ENCODE measurements at places on chromosomes 2 and 18.

GRCh38 chr18:22031611-22032010 lies 137.8 kb upstream of the GATA6 start:
- DNase-seq, result peak; percentile 11

DNA sequence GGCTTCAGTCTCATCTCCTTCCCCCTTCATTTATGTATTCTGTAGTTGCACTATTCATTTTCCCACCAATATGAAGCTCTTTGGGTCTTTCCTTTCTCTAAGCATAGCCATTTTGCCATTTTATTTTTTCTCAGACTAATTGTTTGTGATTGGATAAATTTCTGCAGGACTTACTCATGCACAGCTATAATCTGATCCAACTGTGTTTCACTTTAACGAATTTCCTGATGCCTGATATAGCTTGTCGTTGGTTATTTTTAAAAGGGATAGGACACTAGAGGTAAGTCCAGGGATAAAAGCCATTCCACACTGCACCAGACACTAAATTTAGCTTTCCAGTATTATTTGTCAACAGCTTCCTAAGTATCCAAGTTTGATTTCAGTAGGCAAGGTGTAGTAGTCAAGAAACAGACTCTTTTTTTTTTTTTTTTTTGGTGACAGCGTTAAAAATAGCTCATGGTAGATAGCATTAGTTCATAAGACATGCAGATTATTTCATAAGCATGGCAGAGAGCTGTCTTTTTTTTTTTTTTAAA lies 17.4 kb downstream of the ASB18 start:
- no peak for DNase-seq

DNA sequence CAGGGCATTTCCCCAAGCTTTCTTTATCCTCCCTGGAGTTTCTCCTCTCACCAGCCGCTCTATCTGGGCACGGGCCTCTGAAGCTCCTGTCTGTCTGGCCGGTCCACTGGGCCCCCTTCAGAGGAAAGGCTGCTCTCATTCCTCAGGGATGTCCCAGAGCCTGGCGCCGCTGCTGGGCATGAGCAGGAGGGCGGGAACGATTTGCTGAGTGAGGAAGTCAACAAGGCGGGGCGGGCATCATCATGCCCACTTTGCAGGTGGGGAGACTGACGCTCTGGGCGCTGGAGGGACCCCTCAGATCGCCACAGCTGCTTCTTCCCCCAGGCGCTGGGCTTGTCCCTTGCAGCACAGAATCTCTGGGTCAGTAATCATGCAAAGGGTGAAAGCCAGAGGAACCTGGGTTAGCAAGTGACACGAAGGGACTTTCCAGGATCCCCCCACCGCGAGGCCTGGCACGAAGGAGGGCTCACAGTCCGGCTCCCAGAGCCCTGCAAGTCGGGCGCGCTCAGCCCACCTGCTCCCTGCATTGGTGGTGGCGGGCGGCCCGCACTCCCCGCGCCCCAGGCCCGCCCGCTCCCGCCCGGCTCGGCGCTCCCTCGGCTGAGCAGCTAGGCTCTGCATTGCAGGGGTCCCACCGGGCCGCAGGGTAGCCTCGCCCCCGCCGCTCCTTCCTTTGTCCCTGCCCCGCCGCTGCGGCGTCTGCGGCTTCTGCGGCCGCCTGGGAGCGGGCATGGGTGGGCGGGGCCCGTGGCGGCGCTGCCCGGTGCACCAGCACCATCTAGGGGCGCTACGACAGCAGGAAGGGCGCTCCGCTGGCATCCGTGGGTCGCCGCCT lies 157.8 kb downstream of the CYRIA start:
- DNase-seq, result no peak

DNA sequence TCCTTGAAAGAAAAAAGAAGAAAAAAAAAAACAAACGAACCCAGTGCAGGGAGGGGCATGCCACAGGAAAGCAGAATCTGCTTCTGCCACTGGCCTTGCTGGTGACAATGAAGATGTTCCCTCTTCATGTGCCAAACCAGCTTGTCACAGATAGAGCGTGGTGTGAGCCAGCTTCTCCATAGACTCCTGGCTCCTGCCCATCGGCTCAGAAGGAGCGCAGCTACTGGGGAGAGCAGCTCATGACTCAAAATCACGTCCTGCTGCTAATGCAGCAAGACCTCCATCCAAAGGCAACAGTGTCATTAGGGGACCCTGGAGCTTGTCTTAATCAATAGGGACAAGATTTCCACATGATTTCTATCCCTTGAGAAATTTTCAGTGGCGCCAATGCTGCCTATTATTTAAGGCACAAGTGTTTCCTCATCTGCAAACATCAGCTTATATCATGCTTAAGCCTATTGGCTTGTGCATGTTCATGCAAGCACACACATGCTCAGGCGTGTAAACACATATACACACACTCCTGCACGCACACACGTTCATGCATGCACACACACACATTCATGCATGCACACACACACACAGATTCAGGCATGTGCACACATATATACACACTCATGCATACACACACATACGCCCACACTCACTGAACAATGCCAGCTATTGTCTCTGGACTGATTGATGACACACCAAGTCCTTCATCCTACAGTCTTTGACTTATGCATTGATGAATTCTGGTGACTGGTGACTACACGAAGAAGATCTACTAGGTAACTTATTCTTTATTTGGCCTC lies 682.0 kb upstream of the ID2 start:
- no peak for DNase-seq

DNA sequence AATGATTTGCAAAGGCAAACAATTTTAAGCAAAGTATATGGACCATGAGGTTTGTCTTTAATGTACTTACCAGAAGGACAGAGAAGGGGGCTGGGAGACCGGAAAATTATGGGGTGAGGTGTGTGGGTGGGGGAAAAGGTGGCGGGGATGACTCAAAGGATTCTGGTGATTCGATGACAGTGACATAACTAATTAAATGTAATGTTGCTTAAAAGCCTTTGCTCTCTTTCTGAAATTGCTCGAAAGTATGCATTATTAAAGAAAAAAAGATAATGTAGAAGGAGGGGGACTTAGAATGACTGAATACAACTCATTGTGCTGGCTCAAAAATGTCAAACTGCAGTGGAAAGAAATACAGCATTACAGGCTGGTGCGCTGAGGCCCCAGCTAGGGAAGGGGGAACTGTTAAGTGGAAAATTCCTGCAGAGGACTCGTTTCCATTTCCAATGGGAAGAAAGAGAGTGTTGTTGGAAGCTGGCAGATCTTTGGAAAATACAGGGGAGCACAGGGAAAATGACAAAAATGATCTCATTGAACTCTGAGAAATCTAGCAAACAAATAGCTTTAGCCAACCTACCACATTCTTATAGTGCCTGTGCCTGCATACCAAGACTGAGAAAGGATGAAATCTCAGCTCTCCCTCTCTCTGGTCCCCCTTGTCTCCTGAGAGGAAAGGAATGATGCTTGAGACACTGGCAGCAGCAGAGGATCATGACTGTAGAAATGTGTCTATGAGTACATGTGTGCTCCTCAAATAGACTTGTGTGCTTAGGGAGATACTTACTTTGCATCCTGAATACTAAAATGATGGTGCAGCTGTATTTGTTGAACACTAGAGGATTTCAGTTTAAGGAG lies 632.4 kb downstream of the NYAP2 start:
- peak; percentile 42 for DNase-seq

DNA sequence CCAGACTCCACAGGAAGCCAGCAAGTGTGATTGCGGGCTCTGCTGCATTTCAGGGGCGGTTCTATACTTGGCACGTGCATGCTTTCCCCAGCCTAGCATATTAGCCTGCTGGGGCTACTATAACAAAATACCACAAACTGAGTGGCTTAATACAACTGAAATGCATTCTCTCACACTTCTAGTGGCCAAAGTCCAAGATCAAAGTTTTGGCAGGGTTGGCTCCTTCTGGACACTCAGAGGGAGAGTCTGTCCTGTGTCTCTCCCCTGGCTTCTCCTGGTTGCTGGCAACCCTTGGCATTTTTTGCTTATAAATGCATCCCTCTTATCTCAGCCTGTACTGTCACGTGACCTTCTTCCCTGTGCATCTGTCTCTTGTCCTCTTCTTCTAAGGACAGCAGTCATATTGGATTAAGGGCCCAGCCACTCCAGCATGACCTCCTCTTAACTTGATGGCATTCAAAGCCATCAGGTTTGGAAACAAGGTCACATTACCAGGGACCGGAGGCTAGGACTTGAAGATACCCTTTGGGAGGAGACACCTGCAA lies 138.7 kb downstream of the RNF152 start:
- no peak for DNase-seq

DNA sequence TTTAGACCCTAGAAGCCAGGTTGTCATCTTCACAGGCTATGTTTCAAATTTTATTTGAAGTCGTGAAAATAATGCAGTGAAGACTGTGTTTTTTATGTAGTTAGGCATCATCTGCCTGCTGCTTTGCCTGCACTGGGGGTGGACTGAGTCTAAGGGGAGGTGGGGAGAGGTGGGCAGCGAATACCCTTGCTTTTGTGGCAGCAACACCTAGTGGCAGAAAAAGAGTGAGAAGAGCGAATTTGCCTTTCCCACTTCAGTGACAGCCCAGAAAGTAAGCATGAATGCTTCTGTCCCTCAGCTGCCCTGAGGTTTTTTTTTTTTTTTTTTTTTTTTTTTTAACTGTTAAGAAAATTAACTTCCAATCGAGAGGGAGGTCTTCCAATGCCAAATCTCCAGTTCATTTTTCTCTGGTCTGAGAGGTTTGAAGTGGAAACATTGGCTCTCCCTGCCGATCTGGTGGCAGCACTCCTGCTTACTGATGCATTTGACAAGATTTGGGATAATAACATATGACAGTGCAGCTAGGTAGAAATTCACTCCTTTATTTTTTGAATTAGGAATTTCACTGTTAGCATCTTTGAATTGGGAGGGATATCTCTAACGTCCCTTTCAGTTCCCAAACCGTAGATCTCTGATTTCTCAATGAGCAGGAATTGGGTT lies 60.3 kb upstream of the LYPD6B start:
- DNase-seq, result no peak

GRCh38 chr2:29663268-29663667 lies 258.1 kb downstream of the ALK start:
- peak; percentile 55 for DNase-seq

Measured in EL (cell line).